ENCODE measurements at places on chromosomes 12 and 14.

DNA sequence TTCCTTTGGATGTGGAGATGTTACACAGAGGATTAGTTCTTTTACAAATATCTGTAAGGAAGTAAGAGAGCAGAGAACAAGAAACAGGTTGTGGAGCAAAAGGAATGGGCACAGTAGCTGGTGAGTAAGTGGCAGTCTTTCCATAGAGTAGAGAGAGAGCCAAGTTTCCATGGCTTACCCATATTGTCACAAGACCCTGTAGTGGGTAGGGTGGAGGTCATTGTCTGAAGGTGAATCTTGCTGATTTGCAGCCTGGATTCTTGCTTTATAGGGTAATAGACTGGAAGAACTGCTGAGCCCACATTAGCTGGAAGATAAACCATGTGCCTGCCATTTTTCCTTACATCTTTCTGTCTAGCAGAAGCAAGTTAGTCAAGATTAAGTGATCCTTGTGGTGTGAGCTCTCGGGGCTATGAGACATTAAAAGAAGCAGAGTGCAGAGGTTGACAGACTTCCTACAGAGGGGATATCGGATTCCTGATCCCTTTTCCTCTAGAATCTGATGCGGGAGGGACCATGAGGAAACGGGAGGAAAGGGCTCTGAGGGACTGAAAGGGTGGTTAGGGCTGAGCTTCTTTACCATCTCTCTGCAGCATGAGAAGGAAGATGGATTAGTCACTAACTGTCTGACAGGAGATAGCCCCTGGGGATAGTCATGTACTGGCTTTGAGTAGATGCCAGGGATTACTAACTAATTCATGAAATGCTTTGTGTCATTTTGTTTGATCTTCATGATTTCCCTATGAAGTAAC is 44.0 kb upstream of the LRTM2 start:
- peak; percentile 96 for DNase-seq
- H3K27me3 ChIP-seq, result no peaks in the 10 kb centered on the region
- peaks cover 55% of the 10 kb centered on the region for H3K4me1 ChIP-seq
- H3K27ac ChIP-seq, result peak overlapping the region; percentile 39
- H3K4me3 ChIP-seq, result peak overlapping the region; percentile 42

- no peaks in the 10 kb centered on the region for H3K27me3 ChIP-seq
- DNase-seq, result peak; percentile 27
- H3K4me3 ChIP-seq, result peak overlapping the region; percentile 72
- peak overlapping the region; percentile 94 for H3K27ac ChIP-seq
- H3K4me1 ChIP-seq, result peaks cover 32% of the 10 kb centered on the region
Observed at GRCh38 chr12:53181935-53182334, 1.2 kb upstream of the CSAD start.

- peak; percentile 95 for DNase-seq
- peak overlapping the region; percentile 58 for H3K4me3 ChIP-seq
- H3K36me3 ChIP-seq, result no peaks in the 10 kb centered on the region
Observed at GRCh38 chr12:57889500-57889989, 43.0 kb upstream of the CTDSP2 start.

- no peak overlapping the region for H3K27ac ChIP-seq
- H3K4me3 ChIP-seq, result no peak overlapping the region
- H3K27me3 ChIP-seq, result no peaks in the 10 kb centered on the region
- H3K4me1 ChIP-seq, result peaks cover 29% of the 10 kb centered on the region
- H3K36me3 ChIP-seq, result no peaks in the 10 kb centered on the region
Observed at GRCh38 chr12:6083601-6084000, 40.9 kb downstream of the VWF start.

- no peaks in the 10 kb centered on the region for H3K27me3 ChIP-seq
- DNase-seq, result no peak
- H3K4me1 ChIP-seq, result 0 out of 2 replicates have a peak, but pooled peaks cover 4% of the 10 kb centered on the region
- H3K36me3 ChIP-seq, result peaks cover 84% of the 10 kb centered on the region
- no peak overlapping the region for H3K27ac ChIP-seq
Observed at GRCh38 chr14:103341250-103342129, 7.5 kb downstream of the EIF5 start.

GRCh38 chr12:107583551-107583950 is 102.0 kb upstream of the PWP1 start:
- no peak for DNase-seq
- H3K27me3 ChIP-seq, result peaks cover 3% of the 10 kb centered on the region

GRCh38 chr12:114684098-114684869 is at the start of gene TBX3:
TBX3 (minus strand) TSS chr12:114684175; CDS start chr12:114683200, 975 bp downstream.
- peak within 1 kb of the TSS; percentile 97 for H3K27ac ChIP-seq
- peak within 1 kb of the TSS; percentile 98 for H3K4me3 ChIP-seq
- H3K36me3 ChIP-seq, result peaks cover 5% of the 10 kb centered on the region
- no peaks in the 10 kb centered on the region for H3K27me3 ChIP-seq
- H3K4me1 ChIP-seq, result peaks cover 6% of the 10 kb centered on the region

DNA sequence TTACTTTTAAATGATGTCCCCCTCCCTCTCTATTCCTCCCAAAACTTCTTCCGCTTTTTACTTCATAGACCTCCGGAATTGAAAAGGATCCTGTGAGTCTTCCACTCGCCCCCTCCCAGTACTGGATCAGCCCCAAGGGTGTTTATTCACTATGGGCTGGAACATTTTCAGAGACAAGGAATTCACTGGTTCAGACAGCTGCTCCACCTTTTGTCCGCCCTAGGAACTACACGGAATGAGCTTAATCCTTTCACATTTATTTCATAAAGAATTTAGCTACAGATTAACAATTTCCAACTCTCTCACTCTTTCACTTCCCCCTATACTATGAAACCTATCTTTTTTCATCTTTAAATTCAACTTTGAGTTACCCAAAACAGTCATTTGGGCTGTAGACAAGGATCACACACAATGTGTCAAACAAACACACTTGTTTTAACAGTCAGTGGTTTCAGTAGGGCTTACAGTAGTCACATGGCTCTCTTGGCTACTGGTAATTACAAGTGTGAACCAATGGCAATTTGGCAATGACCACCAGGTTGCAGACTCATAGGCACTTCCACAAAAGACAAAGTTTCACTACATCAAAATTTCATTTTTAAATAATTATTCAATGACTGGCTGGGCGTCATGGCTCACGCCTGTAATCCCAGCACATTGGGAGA is 20.6 kb downstream of the CNIH1 start:
- H3K4me1 ChIP-seq, result no peaks in the 10 kb centered on the region
- peaks cover 14% of the 10 kb centered on the region for H3K36me3 ChIP-seq
- no peaks in the 10 kb centered on the region for H3K27me3 ChIP-seq
- no peak overlapping the region for H3K27ac ChIP-seq
- peak; percentile 74 for DNase-seq

GRCh38 chr14:76773188-76773885 is 12.1 kb downstream of the VASH1 start:
- H3K27ac ChIP-seq, result no peak overlapping the region
- no peaks in the 10 kb centered on the region for H3K27me3 ChIP-seq
- DNase-seq, result peak; percentile 90

- 0 out of 2 replicates have a peak, but pooled peaks cover 4% of the 10 kb centered on the region for H3K27me3 ChIP-seq
- H3K27ac ChIP-seq, result no peak overlapping the region
- no peaks in the 10 kb centered on the region for H3K36me3 ChIP-seq
Observed at GRCh38 chr14:59690426-59690825, 113.8 kb upstream of the CCDC175 start.

GRCh38 chr14:23085458-23085857 is 9.5 kb downstream of the ACIN1 start:
- H3K4me3 ChIP-seq, result no peak overlapping the region
- peak overlapping the region; percentile 73 for H3K27ac ChIP-seq
- peak; percentile 86 for DNase-seq
- peaks cover 28% of the 10 kb centered on the region for H3K4me1 ChIP-seq
- H3K36me3 ChIP-seq, result peaks cover 87% of the 10 kb centered on the region

GRCh38 chr12:3622021-3622821 is 130.7 kb downstream of the CRACR2A start:
- DNase-seq, result peak; percentile 32
- H3K27ac ChIP-seq, result no peak overlapping the region
- H3K36me3 ChIP-seq, result no peaks in the 10 kb centered on the region
- no peaks in the 10 kb centered on the region for H3K4me1 ChIP-seq
- no peaks in the 10 kb centered on the region for H3K27me3 ChIP-seq

- no peaks in the 10 kb centered on the region for H3K4me1 ChIP-seq
- H3K36me3 ChIP-seq, result no peaks in the 10 kb centered on the region
- no peaks in the 10 kb centered on the region for H3K27me3 ChIP-seq
- no peak overlapping the region for H3K27ac ChIP-seq
- no peak overlapping the region for H3K4me3 ChIP-seq
Observed at GRCh38 chr14:105864651-105865265, 338.4 kb downstream of the TMEM121 start.

- no peak overlapping the region for H3K4me3 ChIP-seq
- no peaks in the 10 kb centered on the region for H3K36me3 ChIP-seq
- no peak overlapping the region for H3K27ac ChIP-seq
Observed at GRCh38 chr12:71973687-71974086, 35.0 kb downstream of the TPH2 start.

GRCh38 chr12:132527186-132527882 is 37.4 kb downstream of the FBRSL1 start:
- no peak for DNase-seq
- no peaks in the 10 kb centered on the region for H3K27me3 ChIP-seq

DNA sequence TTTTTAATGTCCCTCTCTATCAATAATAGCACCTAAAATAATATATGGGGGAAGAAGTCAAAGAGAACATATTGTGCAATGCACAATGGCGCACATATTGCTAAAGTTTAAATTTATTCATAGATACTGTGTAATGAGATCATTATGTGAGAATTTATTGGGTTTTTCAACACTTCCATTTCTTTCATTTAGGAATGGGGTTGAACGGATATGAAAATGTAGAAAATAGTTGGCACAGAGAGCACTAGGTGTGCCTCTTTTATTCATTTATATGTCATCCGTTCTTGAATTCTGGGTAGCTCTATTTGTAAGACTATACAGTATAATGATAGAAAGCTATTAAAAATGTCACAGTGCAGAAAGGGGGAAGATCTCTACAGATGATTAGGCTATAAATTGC is 63.9 kb downstream of the ATG14 start:
- DNase-seq, result no peak
- H3K27ac ChIP-seq, result no peak overlapping the region
- H3K36me3 ChIP-seq, result peaks cover 6% of the 10 kb centered on the region
- H3K27me3 ChIP-seq, result no peaks in the 10 kb centered on the region

GRCh38 chr12:43578782-43579181 is 26.8 kb upstream of the ADAMTS20 start:
- H3K4me3 ChIP-seq, result no peak overlapping the region
- H3K27me3 ChIP-seq, result peaks cover 30% of the 10 kb centered on the region
- no peaks in the 10 kb centered on the region for H3K4me1 ChIP-seq
- peak; percentile 40 for DNase-seq
- H3K36me3 ChIP-seq, result no peaks in the 10 kb centered on the region

DNA sequence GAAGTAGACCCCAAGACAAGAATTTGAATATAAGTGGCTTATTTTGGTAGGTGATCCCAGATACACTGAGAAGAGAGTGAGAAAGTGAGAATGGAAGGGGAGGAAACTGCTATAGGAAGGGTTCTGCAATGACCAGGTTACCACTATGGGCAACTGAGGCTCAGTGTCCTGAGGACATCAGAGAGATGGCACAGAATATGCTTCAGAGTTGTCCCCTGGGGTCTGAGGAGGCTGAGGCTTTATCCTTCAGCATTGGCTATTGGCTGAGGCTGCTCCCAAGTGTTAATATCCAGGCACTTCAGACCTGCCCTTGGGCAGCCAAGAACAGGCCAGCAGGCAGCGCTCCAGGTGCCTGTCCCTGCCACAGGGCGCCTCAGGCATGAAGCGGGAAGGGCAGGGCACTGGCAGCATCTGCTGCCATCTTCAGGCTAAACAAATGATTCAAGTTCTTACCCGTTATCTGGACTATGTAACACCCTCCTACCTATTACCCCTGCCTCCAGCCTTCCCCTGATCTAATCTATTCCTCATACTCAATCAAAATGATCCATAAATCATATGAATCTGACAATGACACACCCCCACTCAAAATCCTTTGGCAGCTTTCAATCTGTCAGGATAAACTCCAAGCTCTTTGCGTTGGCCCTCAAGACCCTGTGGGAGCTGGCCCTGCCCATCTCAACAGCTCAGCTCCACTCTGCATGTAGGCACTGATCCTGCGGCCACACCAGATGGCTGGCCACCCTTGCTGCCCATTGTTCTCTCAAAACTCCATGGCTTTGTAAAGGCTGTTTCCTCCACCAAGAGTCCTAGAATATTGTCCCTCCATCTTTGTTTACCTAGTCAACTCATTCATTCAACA is 42.4 kb downstream of the CKAP4 start:
- H3K4me1 ChIP-seq, result no peaks in the 10 kb centered on the region
- peaks cover 8% of the 10 kb centered on the region for H3K27me3 ChIP-seq
- no peak overlapping the region for H3K4me3 ChIP-seq
- H3K36me3 ChIP-seq, result no peaks in the 10 kb centered on the region
- H3K27ac ChIP-seq, result no peak overlapping the region
- DNase-seq, result peak; percentile 16

- no peaks in the 10 kb centered on the region for H3K27me3 ChIP-seq
- H3K4me1 ChIP-seq, result no peaks in the 10 kb centered on the region
- H3K36me3 ChIP-seq, result no peaks in the 10 kb centered on the region
Observed at GRCh38 chr12:19908830-19909229, 459.5 kb upstream of the PDE3A start.

- H3K4me3 ChIP-seq, result no peak overlapping the region
- no peaks in the 10 kb centered on the region for H3K27me3 ChIP-seq
- no peak for DNase-seq
- no peak overlapping the region for H3K27ac ChIP-seq
- peaks cover 20% of the 10 kb centered on the region for H3K4me1 ChIP-seq
Observed at GRCh38 chr12:96224219-96224615, 30.0 kb downstream of the ELK3 start.

GRCh38 chr12:20183563-20183962 is 184.8 kb upstream of the PDE3A start:
- no peak overlapping the region for H3K27ac ChIP-seq
- H3K4me3 ChIP-seq, result no peak overlapping the region
- H3K36me3 ChIP-seq, result no peaks in the 10 kb centered on the region
- H3K4me1 ChIP-seq, result no peaks in the 10 kb centered on the region
- H3K27me3 ChIP-seq, result no peaks in the 10 kb centered on the region

- no peaks in the 10 kb centered on the region for H3K27me3 ChIP-seq
- DNase-seq, result no peak
- no peaks in the 10 kb centered on the region for H3K36me3 ChIP-seq
- no peak overlapping the region for H3K4me3 ChIP-seq
- H3K4me1 ChIP-seq, result peaks cover 40% of the 10 kb centered on the region
- H3K27ac ChIP-seq, result no peak overlapping the region
Observed at GRCh38 chr14:70884595-70885342, 22.5 kb upstream of the PCNX1 start.

GRCh38 chr14:73358187-73358586 is 100.2 kb downstream of the NUMB start:
- no peak overlapping the region for H3K27ac ChIP-seq
- H3K4me1 ChIP-seq, result no peaks in the 10 kb centered on the region
- H3K36me3 ChIP-seq, result peaks cover 26% of the 10 kb centered on the region
- H3K27me3 ChIP-seq, result no peaks in the 10 kb centered on the region

GRCh38 chr12:88052686-88053085 is 23.5 kb upstream of the C12orf50 start:
- H3K4me3 ChIP-seq, result no peak overlapping the region
- H3K27ac ChIP-seq, result no peak overlapping the region
- H3K4me1 ChIP-seq, result peaks cover 2% of the 10 kb centered on the region

GRCh38 chr14:32977913-32978312 is 39.2 kb downstream of the NPAS3 start:
- no peak overlapping the region for H3K27ac ChIP-seq
- no peaks in the 10 kb centered on the region for H3K36me3 ChIP-seq
- H3K27me3 ChIP-seq, result no peaks in the 10 kb centered on the region
- no peaks in the 10 kb centered on the region for H3K4me1 ChIP-seq
- no peak overlapping the region for H3K4me3 ChIP-seq

GRCh38 chr12:90905691-90906370 is 49.1 kb downstream of the CCER1 start:
- peak; percentile 25 for DNase-seq
- H3K27ac ChIP-seq, result no peak overlapping the region
- no peaks in the 10 kb centered on the region for H3K27me3 ChIP-seq
- no peak overlapping the region for H3K4me3 ChIP-seq
- H3K36me3 ChIP-seq, result no peaks in the 10 kb centered on the region
- peaks cover 17% of the 10 kb centered on the region for H3K4me1 ChIP-seq

- no peak overlapping the region for H3K27ac ChIP-seq
- H3K36me3 ChIP-seq, result no peaks in the 10 kb centered on the region
- DNase-seq, result no peak
- no peaks in the 10 kb centered on the region for H3K27me3 ChIP-seq
Observed at GRCh38 chr12:121489874-121490273, 90.0 kb downstream of the RNF34 start.
